Body of pancreas (tissue), 4 donors: ENCODE measurements at places on chromosomes 6 and 20.

- no peak for DNase-seq
Observed at GRCh38 chr6:9007027-9007426, 571.7 kb upstream of the SLC35B3 start.

GRCh38 chr6:46329568-46329967 lies 158.8 kb upstream of the ENPP5 start:
- peak; percentile 13 for DNase-seq

DNA sequence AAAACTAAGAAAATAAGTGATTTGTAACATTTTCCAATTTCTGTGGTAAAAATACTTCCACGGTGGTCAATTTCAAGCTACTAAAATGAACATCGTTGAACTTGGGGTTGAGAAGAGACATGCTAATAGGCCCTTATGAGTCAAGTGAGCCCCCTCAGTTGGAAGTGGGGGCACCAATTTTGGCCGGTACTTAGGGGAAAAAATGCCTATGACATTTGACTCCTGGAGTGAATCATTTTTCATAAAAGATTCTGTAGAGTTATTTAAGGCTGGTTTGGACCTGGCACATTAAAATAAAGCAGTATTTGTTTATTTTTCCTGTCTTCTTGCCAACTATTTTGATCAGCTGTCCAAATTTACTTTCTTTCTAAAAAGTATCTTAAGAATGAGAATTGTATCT lies 32.4 kb upstream of the CAP2 start:
- no peak for DNase-seq

DNA sequence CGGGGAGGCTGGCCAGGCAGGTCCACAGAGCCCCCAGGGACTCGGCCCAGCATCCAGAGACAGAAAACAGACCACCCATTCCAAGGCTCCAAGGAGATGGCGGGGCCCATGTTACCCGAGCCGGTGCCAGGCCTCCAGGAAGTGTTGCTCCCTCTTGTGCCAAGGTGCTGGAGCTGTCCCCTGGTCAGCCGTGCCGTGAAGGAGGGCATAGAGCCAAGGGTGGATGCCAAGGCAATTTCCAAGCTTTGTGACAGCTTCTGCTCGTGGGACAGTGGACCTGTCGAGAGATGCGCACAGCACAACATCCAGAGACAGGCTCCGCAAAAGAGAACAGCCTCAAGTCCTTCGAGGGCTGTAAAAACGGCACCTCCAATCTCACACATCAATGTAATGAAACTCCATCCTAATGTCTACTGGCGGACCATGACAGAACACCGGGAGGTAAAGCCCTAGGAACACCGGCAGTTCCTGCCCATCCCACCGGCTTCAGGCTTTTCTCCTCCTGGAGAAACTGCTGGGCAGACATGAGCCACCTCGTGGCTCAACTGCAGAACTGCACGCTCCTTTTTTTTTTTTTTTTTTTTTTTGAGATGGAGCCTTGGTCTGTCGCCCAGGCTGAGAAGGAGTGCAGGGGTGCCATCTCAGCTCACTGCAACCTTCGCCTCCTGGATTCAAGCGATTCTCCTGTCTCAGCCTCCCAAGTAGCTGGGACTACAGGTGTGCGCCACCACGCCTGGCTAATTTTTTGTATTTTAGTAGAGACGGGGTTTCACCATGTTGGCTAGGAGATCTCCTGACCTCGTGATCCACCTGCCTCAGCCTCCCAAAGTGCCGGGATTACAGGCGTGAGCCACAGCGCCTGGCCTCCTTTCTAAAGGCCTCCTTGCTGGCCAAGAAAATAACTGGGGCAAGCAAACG lies 30.9 kb upstream of the AVP start:
- peak; percentile 36 for DNase-seq

GRCh38 chr6:107819964-107820337 lies 4.2 kb downstream of the SCML4 start:
- DNase-seq, result peak; percentile 16

DNA sequence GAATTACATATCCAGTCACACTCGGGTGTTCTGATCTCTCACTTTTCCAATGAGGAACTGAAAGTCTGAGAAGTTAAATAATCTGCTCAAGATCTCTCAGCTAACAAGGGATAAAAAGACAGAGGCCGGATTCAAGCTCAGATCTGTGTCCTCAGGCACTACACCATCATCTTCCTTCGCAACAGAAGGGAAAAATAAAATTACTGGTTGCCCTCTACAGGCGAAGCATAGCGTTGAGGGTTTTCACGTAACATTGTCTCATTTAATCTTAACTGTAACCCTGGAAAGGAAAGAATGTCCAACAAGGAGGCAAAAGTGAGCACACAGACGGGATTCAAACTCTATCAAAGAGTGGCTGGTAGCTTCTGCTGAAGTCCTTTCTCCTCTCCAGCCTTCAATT lies 67.8 kb upstream of the ANKEF1 start:
- DNase-seq, result no peak

DNA sequence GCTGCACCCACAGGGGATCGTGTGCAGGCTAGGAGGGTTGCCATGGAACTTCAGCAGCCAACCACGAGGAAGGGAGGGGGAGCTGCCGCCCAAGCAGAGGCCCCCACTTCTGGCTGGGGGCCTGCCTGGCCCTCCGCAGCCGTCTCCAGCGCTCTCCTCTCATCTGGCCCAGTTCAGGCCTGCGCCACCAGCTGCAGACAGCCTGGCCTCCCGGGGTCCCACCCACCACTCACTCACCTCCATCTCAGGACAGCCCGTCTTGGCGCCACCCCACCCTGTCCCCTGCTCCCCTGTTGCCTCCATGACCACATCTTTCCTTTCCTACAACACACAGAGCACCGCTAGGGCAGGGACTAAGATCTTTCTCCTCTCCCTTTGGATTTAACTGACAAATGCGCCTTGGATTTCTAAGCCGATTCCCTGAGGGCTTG lies 98.7 kb downstream of the ANKRD60 start:
- no peak for DNase-seq

DNA sequence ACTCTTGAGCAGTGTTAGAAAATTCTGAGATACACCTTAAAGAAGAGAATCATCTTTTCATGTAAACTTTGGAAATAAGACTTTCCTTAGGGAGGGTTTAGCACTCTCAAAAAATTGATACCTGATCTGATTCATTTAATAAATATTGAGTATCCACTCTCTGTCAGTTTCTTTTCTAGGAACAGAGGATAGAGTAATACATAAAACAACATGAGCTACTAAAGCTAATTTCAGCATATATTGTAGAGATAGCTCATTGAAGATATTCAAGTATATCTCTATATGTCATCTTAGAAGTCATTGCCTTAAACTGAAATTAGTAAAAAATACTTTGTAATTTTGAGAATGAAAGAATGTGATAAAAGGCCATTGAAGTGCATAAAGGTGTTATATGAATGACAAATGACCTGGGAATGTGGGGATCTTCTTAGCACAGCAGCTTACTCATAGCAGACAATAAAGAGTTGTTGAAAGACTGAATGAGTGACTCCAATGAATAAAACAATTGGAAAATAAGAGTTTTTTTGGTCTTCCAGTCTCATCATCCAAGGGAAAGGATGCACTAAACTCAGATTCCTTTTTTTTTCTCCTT lies 29.2 kb downstream of the RHAG start:
- no peak for DNase-seq

GRCh38 chr6:133541040-133541439 lies 299.9 kb downstream of the EYA4 start:
- no peak for DNase-seq

DNA sequence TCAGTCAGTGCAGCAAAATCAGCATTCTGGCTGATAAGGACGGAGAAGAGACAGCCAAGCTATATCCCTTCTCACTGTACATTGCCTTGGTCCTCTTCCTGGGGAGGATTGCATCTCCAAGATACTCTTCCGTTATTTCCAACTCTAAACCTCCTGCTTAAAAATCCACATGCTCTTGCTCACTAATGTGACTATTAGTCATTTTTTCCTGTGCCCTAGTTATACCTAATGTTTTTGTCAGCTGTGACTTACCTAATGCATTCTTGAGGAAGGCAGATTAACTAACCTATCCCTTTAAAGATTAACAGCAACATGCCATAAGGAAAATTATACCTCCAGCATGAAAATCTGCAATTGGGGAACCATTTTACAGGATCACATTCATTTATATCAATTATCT lies 317.6 kb downstream of the BTBD9 start:
- DNase-seq, result no peak
